ENCODE measurements at places on chromosomes 11 and 22.
A peak's percentile ranks its signal among the peaks of the same experiment; 100 is the strongest.

- DNase-seq: peak; percentile 75
Measured at GRCh38 chr22:23716811-23717801, 26.3 kb downstream of the RGL4 start.

DNA sequence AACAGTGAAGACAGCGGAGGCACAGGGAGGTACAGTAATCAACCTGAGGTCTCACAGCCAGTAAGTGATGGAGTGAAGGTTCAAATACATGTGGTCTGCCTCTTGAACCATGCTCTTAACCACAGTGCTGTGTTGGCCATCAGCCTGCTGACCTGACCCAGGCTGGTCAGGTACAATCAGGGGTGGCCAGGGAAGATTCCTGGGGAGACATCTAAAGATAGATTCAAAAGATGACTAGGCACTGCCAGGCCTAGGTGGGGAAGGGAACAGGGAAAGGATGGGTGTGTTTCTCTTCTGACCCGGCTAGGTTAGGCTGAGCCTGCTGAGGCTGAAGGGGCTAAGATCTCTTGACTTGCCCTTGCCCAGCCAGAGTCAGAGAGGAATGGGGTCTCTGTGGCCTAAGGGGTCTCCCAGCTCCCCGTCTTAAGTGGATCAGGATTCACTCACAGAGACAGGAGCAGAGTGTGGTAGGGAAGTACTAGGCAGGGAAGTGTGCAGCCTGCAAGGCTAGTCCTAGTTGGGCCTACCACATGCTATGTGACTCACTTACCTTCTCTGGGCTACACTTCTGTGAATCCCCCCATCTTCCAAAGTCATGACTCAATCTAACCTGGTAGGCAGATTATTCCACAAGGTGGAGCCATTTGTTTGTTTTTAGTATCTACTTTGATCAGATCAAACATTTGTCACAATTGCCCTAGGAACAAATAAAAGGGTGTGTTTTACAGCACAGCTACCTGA lies 10.4 kb upstream of the SREBF2 start:
- peak; percentile 35 for DNase-seq

DNA sequence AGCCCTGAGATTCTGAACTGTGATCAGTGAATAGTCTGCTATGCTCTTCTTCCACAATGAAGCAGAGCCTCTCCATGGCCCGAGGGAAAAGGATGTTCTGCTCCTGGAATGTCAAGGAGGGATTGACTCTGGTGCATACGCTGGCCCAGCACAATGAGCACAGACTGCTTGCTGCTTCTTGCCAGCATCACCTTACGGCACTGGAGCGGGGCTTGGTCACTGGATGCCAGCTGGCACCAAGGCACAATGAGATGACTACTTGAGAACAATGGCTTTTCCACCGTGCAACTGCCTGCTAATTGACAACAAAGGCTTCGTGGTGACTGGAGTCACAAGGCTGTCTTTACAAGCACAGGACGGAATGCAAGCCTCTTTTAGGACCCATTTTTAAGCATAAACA lies 139.2 kb downstream of the DSCAML1 start:
- no peak for DNase-seq

DNA sequence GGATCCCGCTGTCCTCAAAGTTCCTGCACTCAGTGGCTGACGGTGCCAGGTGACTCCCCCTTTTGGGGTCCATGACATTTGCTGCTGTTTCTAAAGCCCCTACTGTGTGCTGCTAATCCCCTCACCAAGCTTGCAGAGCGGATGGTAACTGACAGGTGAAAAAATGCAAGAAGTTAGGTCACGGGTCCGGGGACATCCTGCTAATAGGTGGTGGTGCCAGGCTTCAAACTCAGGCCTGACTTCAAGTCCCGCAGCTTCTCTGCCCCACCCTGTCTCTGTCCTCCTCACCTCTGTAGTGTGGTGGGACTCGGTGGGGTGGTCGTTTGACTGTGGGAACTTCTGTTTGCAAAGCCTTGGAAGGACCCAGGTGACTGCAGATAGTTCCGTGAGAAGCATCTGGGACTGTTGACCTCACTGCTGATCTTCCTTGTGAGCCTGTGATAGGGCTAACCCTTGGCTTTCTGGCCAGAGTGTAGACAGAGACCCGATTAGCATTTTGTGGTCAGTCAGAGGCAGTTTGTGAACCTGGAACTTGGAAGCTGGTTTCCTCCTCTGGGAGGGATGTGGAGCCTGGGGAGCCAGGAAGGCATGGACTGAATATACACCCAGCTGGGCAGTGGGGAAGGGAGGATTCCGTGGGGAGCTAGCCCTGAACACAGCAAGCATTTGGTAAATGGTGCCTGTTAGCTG lies 115.4 kb upstream of the OR4B1 start:
- no peak for DNase-seq

DNA sequence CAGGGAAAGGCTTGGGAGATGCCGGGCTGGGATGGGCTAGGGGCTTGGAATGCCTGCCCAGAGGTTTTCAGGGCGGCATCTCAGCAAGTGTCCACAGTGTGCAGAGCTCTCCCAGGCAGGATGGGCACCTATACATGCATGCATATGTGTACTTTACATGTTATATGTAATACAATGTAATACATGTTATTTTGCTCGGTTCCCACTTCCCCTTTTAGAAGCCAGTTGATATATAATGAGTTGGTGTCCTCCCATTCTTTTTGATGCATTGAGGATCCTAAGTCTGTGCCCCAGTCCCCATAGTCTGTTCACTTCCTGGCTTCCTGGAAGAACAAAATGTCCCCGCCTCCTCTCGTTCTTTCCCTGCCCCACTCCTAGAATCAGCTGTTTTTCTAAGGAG lies 20.1 kb upstream of the EIF3D start:
- no peak for DNase-seq

DNA sequence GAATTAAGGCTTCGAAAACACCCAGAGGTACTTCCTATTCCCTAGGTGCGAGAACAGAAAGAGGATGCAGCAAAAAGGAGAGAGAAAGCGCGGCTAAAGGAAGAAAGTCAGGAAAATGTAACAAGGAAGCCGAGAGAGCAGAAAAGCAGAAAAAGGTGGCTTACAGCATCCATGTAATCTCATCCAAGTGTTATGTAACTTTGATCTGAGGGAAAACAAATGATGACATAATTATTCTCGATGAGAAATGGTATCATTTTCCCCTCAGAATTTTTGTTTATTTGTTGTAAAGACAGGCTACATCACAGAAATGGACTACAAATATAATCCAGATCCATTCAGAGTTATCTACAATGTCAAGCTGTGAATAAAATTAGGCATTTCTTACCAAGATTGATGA lies 69.1 kb upstream of the APOA1 start:
- DNase-seq: no peak

- DNase-seq: no peak
Measured at GRCh38 chr11:34204396-34205279, 99.2 kb downstream of the NAT10 start.

DNA sequence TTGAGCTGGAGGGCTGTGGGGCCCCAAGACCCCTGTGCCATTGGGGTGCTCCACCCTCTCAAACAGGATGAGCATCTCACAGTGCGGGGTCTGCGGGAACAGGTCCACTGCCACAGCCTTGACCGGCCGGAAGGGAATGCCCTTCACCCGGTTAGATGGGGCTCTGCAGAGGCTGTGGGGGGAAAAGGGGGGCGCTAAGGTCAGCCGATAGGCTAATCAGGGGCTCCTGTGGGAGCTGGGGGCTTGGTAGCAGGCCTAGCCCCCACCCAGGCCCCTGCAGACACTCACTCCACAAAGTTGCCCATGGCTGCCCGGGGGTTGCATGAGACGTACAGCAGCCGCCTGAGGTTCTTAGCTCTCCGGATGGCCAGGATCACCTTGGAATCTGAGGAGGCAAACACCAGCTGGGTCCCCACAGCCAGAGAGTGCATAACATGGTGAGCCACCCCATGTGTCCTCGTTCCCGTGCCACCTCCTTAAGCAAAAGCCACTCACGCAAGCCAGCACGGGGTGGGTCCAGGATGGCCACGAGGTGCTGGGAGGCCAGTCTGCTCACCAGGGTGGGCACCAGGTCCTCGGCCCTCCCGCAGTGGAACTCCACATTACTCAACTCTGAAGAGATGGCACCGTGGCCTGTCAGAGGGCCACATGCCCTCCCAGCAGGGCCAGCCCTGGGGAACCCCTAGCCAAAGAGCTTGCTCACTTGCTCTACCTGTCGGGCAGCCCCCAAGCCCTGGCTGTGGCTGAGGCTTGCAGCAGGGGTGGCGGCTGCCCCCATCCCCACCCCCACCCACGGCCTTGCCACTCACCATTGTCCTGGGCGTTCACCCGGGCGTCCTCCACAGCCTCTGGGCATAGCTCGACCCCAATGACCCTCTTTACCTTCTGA lies 3.0 kb upstream of the RANBP1 start:
- DNase-seq: no peak

DNA sequence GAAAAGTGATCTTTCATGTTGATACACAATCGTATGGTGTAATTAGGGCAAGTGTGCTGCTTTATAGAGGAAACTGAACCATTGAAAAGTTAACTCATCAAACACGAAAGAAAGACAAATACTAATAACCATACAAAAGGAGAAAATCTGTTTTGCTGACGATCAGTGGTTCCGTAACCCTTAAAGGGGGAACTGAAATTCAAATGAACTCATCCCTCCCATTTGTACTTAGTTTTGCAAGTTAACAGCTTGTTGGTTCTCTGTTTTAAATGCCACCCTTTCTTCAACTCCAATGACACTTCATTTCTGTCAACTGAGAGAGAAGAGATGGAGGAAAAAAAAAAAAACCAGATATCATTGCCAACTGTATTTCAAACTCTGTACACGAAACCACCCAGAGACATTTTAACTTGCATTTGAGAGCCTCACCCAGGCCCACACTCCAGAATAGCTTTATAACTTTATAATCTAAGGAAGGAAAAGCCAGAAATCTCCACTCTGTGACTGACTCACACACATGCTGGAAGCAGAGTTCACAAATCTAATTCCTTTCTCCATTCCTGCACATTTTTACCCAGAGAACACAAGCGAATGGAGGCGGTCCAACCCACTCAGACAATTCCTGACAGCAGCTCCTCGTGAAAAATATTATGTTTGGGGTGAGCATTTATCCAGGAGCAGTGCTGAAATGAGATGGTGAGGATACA lies 17.4 kb upstream of the CSNK2A3 start:
- DNase-seq: no peak

- peak; percentile 7 for DNase-seq
Measured at GRCh38 chr11:83070731-83071566, 748 bp downstream of the RAB30 start.

DNA sequence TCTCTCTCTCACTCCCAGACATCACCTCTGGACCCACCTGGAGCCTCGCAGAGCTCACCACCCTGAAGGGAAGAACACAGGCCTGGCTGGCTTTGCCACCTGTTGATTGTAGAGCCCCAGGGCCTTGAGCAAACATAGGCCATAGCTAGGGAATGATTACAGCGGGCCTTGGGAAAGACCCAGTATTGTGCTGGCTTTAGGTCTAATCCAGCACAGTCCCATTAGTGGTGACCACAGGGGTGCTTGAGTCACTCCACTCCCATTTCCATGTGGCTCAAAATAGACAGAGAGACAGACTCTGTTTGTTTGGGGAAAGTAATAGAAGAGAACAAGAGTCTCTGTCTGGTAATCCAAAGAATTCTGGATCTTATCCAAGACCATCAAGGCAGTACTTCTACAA lies 42.7 kb upstream of the FAM181B start:
- DNase-seq: no peak

DNA sequence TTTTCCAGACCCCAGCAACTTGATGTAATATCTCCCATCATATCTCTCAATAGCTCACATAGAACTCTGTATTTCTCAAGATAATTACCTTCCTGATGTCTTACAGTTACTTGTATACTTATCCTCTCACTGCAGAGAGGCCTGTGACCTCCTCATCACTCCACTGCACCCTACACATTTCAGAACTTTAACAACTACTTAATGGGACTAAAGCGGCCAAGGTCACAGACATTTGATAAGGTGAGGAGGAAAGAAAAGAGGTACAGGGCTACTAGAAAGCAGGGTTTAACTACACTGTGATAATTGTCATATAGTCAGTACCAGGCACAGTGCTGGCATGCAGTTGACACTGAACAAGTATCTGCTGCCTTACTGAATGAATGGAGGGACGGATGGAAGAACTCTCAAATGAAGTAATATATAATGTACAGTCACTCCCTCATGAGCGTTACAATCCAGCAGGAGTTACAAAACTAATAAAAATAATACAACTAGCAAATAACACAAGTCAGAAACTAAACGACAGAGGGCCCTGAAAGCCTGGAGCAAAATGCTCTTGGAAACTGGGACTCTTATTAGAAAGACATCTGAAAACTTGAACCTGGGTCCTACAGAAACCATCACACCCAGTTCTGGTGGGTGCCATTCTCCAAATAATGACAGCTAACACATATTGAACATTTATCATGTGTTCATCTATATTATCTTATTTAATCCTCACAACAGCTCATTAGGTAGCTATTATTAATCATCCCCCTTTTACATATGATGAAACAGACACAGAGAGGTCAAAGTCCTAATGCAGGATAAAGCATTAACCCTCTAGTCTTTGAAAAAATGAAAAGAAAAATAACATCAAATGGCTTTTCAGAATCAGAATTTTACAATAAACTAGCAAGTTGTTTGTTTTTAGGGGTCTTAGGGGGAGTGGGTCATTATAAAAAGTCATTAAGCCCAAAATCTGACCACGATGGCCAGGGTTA lies 14.3 kb downstream of the PI4KA start:
- no peak for DNase-seq

DNA sequence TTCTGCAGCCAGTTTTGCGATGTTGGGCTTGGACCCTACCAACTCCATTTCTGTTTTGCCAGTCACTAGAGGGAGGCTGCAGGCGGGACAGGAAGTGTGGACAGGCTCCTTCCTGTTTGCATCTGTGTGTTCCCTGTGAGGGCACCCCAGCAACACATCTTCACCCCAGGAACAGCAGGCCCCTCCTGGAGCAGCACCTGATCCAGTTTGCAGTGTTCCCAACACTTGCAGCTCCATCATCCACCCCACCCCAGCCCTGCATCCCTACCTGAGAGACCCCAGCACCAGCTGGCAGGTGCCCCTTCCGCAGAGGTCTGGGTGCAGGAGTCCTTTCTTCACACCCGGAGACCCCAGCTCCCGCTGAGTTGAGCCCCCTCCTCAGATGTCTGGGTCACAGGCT lies 7.4 kb upstream of the VSIG10L2 start:
- DNase-seq: no peak

GRCh38 chr11:95232666-95233065 lies 1.7 kb upstream of the SESN3 start:
- no peak for DNase-seq

DNA sequence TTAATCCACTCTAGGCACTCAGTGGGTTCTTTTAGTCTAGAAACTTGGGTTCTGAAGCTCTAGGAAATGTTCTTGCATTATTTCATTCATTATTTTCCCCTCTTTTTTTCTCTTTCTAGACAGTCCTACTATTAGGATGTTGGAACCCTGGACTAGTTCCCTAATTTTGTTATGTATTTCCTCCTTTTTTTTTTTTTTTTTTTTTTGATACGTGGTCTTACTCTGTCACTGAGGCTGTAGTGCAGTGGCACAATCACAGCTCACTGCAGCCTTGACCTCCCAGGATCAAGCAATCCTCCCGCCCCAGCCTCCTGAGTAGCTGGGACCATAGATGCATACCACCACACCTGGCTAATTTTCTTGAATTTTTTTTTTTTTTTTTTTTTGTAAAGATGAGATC lies 9.4 kb downstream of the UPB1 start:
- DNase-seq: no peak
